ENCODE measurements at places on chromosomes 7 and 10. TPM values are rescaled to one million over a fixed set of nuclear protein-coding genes. Genes with fewer than 3 reads are reported as not detected.

Gene TRIM50
- total RNA-seq = not detected

Gene BAG3
- 38.1 TPM for total RNA-seq

Gene IRF5
- 0.22 TPM for total RNA-seq

Gene PCDH15
- total RNA-seq = not detected

Gene NRCAM
- total RNA-seq = 14.6 TPM

Gene C10orf53
- not detected for total RNA-seq

Gene TRIM74
- not detected for total RNA-seq

Gene POLD2
- 161 TPM for total RNA-seq

Gene OR6V1
- total RNA-seq = not detected

Data from placental epithelial cell (primary cell).